ELF-1 (cell line): ENCODE measurements at places on chromosomes 16 and 17.

DNA sequence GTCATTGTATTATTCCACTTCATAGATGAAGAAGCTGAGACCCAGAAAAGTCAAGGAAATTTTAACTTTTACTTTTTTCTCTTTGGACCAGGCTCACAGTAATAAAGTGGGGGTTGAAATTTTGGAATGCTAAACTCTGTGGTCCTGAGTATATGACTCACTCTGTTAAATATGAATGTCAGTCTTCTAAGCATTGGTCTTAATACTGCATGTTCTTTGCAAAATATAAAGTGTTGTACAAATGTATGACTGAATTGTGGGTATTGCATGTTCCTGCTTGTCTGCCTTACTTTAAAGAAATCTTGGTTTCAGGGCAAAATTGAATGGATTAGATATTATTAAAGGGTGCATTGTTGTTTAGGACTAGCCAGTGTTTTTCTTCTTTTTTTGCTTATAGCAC, 950.8 kb upstream of the GOT2 start:
- DNase-seq = no peak

DNA sequence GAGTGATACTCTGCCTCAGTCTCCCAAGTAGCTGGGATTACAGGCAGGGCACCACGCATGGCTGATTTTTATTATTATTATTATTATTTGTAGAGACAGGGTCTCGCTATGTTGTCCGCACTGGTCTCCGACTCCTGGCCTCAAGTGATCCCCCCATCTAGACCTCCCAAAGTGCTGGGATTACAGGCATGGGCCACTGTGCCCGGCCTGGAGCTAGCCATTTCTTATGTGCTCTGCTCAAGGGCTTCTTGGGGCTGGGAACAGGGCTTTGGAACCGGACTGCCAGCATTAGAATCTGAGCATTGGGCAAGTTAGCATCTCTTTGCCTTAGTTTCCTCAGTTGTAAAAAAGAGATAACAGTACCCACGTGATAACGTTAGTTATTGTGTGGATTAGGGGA, 111.3 kb downstream of the C16orf78 start:
- no peak for DNase-seq

- DNase-seq = no peak
Observed at GRCh38 chr16:29959293-29959692, 2.6 kb upstream of the TMEM219 start.

- DNase-seq = no peak
Observed at GRCh38 chr17:65797101-65797500, 235.7 kb upstream of the AXIN2 start.

DNA sequence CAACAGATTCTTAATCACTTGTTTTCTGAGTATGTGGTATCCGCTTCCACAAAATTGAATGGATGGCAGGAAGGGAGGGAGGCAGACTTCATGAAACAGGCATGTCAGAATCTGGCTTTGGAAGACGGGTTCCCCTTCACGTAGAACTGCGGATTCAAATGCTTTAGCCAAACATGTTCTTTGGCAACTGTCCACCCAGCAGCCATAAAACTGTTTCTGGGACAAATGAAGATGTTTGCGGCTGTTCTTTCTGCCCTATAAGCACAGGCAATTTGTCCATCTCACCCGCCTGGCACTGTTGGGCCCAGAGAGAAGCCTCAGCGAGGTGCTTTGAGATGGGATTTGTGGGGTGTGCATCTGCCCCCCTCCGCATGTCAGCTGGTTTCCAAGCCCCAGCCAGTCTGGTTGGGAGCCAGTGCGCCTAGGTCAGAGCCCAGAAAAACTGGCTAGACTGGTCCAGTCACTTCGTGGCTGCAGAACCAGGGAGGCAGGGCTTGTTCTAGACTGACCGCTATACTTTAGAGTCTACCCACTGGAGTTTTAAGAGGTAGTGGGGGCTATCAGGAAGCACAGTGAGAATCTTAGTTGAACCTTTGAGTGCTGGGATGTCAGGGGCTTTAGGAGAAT, 6.3 kb downstream of the CRHR1 start:
- no peak for DNase-seq

DNA sequence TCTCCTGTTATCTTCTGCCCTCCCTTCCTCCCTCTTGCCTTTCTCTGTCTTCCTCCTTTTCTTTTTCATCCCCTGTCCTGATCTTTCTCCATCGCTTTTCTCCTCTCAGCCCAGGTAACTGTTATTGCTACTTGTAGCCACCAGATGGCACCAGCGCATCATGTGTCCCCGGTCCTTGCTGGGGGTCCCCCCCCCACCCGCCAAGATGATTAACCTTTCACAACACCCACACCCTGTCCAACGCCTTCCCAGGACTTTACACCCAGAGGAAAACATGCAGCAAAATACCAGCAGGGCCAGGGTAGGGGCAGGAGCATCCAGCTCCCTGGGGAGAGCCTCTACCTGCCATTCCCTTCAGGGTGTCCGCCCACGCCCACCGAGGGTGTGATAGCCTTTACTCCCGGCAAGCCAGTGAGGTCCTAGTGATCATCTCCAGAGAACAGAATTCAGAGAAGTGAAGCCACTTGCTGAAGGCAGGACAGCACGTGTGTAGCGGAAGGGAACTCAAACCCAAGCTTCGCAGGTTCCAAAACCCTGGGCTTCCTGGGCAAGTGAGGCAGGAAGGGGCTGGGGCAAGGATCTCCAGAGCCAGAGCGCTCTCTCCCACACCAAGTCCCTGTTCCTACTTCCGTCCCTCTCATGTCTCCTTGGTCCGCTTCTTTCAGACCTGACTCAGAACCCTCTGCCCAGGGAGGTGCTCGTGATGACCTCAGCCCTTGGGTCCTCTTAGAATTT, 13.4 kb upstream of the TAC4 start:
- peak; percentile 68 for DNase-seq

DNA sequence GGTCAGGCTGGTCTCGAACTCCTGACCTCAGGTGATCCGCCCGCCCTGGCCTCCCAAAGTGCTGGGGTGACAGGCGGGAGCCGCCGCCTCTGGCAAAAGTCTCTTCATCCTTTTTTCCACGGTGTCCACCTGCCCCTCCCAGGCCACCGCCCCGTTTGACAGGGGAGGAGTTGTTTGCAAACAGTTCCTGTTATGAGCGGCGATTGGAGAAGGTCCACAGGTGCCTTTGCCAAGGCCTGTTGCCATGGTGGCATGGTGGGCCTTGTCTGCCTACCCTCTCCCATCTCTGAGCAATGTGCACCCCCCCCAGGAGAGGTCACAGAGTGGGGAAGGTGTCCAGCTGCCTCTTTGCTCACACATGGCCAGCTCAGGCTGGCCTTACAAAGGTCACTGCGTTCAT, 16.0 kb upstream of the RAP1GAP2 start:
- no peak for DNase-seq

GRCh38 chr16:14086477-14086876, 15.4 kb downstream of the MRTFB start:
- no peak for DNase-seq
